Thyroid gland (tissue), 4 donors: ENCODE measurements at places on chromosomes 3 and 15. TPM values are rescaled to one million over a fixed set of nuclear protein-coding genes. Genes with fewer than 3 reads are reported as not detected.

RABL3 gene
- total RNA-seq = 39.0 TPM

GRCh38 chr3:120280026-120280425 lies 5.0 kb downstream of the GPR156 start:
- no peak overlapping the region for H3K4me3 ChIP-seq
- no peaks in the 10 kb centered on the region for H3K36me3 ChIP-seq
- no peaks in the 10 kb centered on the region for H3K4me1 ChIP-seq

DNA sequence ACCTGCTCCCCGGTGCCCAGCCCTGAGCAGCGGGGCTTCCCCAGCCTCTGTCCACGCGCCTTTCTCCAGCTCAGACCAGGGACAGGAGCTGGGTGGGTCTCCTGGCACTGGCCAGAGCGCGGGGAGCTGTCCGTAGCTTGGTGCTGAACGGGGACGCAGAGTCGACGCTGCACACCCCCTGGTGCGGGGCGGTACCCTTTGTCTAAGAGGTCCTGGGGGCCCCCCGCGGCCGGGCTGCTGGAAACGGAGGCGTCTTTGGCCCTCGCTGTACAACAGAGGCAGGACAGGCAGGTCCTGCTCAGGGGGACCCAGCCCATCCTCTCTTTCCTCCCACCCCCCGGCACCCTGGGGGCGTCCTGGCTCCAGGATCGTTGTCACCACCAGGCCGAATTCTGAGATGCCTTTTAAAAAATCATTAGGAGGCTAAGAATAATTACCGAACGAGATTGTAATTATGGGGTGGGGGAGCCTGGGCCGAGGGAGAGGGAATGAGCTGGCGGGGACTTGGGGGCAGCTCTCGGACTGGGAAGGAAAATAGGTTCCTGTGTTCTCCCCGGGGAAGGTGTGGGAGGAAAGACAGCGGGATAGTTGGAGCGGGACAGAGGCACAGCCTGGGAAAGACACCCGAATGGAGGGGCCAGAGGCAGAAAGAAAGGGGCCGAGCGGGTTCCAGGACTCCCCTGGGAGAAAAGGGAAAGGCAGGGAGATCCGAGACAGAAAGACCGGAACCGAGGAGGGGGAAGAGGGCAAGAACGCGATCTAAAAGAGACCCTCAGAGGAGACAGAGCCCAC lies 4.1 kb upstream of the SKOR1 start:
- peak; percentile 74 for DNase-seq
- H3K36me3 ChIP-seq = no peaks in the 10 kb centered on the region
- H3K27ac ChIP-seq = no peak overlapping the region
- H3K27me3 ChIP-seq = peaks cover 56% of the 10 kb centered on the region
- no peak overlapping the region for H3K4me3 ChIP-seq

- no peak overlapping the region for H3K27ac ChIP-seq
- H3K4me3 ChIP-seq = no peak overlapping the region
- H3K27me3 ChIP-seq = no peaks in the 10 kb centered on the region
- H3K4me1 ChIP-seq = no peaks in the 10 kb centered on the region
- no peak for DNase-seq
Observed at GRCh38 chr15:52855157-52855556, 65.0 kb upstream of the ONECUT1 start.

- H3K36me3 ChIP-seq = no peaks in the 10 kb centered on the region
- no peak overlapping the region for H3K27ac ChIP-seq
- no peak for DNase-seq
- H3K4me1 ChIP-seq = no peaks in the 10 kb centered on the region
- no peak overlapping the region for H3K4me3 ChIP-seq
- no peaks in the 10 kb centered on the region for H3K27me3 ChIP-seq
Observed at GRCh38 chr3:166447513-166447912, 610.3 kb upstream of the BCHE start.

NUDT16 gene
- 30.7 TPM for total RNA-seq

- DNase-seq = no peak
- H3K4me1 ChIP-seq = no peaks in the 10 kb centered on the region
- H3K27me3 ChIP-seq = no peaks in the 10 kb centered on the region
- H3K36me3 ChIP-seq = no peaks in the 10 kb centered on the region
- H3K4me3 ChIP-seq = no peak overlapping the region
Observed at GRCh38 chr15:73426323-73426994, 16.5 kb upstream of the REC114 start.

GRCh38 chr15:100878648-100879047 lies 983 bp upstream of the ALDH1A3 start:
- H3K27ac ChIP-seq = no peak overlapping the region
- H3K36me3 ChIP-seq = no peaks in the 10 kb centered on the region
- H3K27me3 ChIP-seq = peaks cover 3% of the 10 kb centered on the region
- H3K4me1 ChIP-seq = peaks cover 15% of the 10 kb centered on the region
- H3K4me3 ChIP-seq = no peak overlapping the region
- no peak for DNase-seq

DNA sequence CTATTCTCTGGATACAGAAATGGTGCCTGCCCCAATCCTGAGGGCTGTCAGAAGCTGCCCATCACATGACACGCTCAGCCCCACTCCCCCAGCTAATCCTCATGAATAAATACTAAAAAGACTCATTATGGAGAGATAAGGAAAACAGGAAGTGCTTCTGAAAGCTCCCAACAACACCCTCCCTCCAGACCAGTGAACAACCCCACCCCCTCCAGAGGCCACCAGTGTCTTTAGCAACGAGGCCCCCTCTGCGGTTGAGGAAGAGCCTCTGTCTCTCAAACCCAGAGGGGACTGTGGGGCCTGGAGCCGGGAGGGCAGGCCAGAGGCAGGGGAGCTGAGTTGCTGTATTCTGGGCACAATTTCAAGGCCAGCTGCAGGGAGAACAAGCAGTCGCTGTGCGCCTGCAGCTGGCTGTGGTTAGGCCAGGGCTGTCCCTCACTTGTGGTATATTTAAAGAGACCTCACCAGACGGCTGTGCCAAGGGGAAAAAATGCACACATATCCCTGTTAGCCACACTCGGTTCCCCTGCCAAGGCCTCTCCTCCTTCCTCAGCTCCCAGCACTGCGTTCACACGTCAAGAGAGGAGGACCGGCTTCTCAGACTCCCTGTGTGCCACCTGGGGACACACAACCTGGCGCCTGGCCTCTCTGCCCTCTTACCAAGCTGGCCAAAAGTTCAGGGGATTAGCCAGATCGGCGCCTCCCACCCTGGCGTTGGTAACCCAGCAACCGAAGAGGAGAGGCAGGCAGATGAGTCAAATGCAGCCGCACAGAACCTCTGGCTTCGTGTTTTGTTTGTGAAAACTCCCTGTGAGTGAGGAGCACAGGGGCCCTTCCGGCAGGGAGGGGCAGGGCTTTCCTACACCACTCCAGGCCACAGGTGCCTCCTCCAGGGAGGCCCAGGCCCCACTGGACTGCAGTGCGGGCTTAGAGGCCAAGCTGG lies 101.2 kb upstream of the ETV5 start:
- no peaks in the 10 kb centered on the region for H3K27me3 ChIP-seq
- H3K4me1 ChIP-seq = no peaks in the 10 kb centered on the region
- no peaks in the 10 kb centered on the region for H3K36me3 ChIP-seq
- no peak for DNase-seq
- no peak overlapping the region for H3K4me3 ChIP-seq

- DNase-seq = peak; percentile 32
- peaks cover 2% of the 10 kb centered on the region for H3K36me3 ChIP-seq
- no peak overlapping the region for H3K4me3 ChIP-seq
- H3K27ac ChIP-seq = no peak overlapping the region
Observed at GRCh38 chr3:42572278-42572677, 9.5 kb downstream of the SEC22C start.

GRCh38 chr15:44545913-44546802 lies 9.2 kb downstream of the EIF3J start:
- H3K36me3 ChIP-seq = peaks cover 7% of the 10 kb centered on the region
- no peak overlapping the region for H3K27ac ChIP-seq
- peaks cover 24% of the 10 kb centered on the region for H3K4me1 ChIP-seq
- H3K27me3 ChIP-seq = no peaks in the 10 kb centered on the region

COPB2 gene
- total RNA-seq = 142 TPM

DNA sequence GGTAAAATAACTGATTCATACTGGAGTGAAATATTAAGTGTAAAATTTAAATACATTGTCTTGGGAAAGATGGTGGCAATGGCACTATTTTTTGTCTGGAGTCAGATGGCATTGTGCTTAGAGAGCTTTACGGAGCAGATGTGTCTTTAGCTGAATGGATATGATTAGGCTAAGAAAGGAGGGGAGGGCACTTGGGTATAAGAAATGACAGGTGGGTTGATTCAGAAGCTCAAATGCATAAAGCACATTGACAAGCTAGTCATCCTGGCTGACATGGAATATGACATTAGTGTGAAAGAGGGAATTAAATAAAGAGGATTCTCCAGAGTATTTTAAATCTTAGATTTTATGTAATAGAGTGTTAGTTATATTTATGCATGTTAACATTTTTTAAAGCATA lies 570.1 kb upstream of the CBLB start:
- H3K4me3 ChIP-seq = no peak overlapping the region
- no peaks in the 10 kb centered on the region for H3K4me1 ChIP-seq
- H3K36me3 ChIP-seq = no peaks in the 10 kb centered on the region
- DNase-seq = no peak
- H3K27ac ChIP-seq = no peak overlapping the region

- no peaks in the 10 kb centered on the region for H3K36me3 ChIP-seq
- H3K27me3 ChIP-seq = no peaks in the 10 kb centered on the region
- H3K4me3 ChIP-seq = no peak overlapping the region
- no peak for DNase-seq
- H3K4me1 ChIP-seq = no peaks in the 10 kb centered on the region
- H3K27ac ChIP-seq = no peak overlapping the region
Observed at GRCh38 chr3:85508659-85509058, 549.9 kb downstream of the CADM2 start.

ACKR2 gene
- total RNA-seq = 7.2 TPM

DNA sequence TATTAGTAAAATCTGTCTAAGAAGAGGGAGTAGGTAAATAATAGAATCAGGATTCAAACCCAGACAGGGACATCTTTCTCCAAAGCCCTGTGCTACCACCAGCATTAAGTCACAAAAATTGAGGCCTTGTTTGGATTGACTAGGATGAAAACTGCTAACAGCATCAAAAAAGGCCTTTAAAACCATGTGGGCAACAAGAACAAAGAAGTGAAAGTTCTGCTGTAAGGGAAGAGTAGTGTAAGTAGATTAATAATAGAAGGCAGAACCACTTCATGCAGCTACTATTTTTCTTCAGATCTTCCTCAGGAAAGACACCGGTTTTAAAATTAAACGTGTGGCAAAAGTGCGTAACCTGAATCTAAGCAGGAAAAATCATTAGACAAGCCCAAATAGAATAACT lies 15.3 kb upstream of the KBTBD12 start:
- H3K27ac ChIP-seq = no peak overlapping the region
- H3K4me3 ChIP-seq = no peak overlapping the region
- no peaks in the 10 kb centered on the region for H3K27me3 ChIP-seq
- no peaks in the 10 kb centered on the region for H3K4me1 ChIP-seq

DNA sequence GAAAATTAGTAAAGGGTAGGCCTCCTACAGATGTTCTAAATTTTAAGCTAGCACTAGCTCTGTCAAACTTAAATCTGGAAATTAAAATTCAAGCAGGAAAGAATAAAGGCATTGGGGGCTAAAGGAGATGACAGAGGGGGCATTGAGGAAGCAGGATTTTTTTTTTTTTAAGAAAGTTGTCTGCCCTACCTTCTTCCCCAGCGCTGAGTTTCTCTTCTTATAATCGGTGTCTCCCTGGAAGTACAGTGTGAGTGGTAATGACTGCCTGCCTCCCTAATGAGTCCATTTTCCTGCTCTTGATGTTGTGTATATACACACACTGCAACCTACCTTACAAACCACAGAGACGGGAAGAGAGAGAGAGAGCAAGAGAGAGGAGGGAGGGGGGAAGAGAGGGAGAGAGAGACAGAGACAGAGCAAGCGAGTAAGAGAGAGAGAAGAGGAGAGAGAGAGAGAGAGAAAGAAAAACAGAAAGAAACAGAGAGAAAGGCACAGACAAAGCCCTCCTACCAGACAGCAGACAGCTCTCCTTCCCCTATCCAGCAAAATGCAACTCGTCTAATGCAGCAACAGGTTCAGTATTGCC lies 47.0 kb downstream of the ZBTB20 start:
- H3K4me3 ChIP-seq = peak overlapping the region; percentile 25
- no peaks in the 10 kb centered on the region for H3K27me3 ChIP-seq
- peaks cover 15% of the 10 kb centered on the region for H3K4me1 ChIP-seq
- H3K36me3 ChIP-seq = no peaks in the 10 kb centered on the region
- DNase-seq = peak; percentile 31

GRCh38 chr15:60525341-60526039 lies 46.5 kb upstream of the ICE2 start:
- H3K36me3 ChIP-seq = no peaks in the 10 kb centered on the region
- H3K27me3 ChIP-seq = no peaks in the 10 kb centered on the region
- H3K4me1 ChIP-seq = peaks cover 6% of the 10 kb centered on the region
- H3K27ac ChIP-seq = no peak overlapping the region
- no peak for DNase-seq

DNA sequence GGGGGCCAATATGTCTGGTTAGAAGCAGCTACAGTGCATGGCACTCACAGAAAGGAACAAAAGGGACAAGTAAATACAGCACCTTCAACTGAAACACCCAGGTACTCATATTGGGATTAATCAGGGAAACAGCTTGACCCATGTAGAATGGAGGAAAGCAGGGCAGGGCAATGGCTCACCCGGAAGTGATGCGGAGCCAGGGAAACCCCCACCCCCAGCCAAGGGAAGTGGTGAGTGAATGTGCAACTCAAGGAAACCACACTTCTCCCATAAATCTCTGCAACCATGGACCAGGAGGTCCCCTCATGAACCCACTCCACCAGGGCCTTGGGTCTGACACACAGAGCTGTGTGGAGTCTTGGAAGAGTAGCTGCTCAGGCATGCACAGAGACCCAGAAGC lies 117.1 kb downstream of the MTHFS start:
- no peak overlapping the region for H3K4me3 ChIP-seq
- H3K36me3 ChIP-seq = no peaks in the 10 kb centered on the region
- DNase-seq = no peak
- H3K27ac ChIP-seq = no peak overlapping the region
- H3K27me3 ChIP-seq = no peaks in the 10 kb centered on the region

CACNA2D3 gene
- total RNA-seq = 4.8 TPM

- no peaks in the 10 kb centered on the region for H3K36me3 ChIP-seq
- no peaks in the 10 kb centered on the region for H3K27me3 ChIP-seq
- no peaks in the 10 kb centered on the region for H3K4me1 ChIP-seq
- no peak for DNase-seq
- H3K4me3 ChIP-seq = no peak overlapping the region
Observed at GRCh38 chr3:52061121-52061910, 4.9 kb upstream of the DUSP7 start.

DNA sequence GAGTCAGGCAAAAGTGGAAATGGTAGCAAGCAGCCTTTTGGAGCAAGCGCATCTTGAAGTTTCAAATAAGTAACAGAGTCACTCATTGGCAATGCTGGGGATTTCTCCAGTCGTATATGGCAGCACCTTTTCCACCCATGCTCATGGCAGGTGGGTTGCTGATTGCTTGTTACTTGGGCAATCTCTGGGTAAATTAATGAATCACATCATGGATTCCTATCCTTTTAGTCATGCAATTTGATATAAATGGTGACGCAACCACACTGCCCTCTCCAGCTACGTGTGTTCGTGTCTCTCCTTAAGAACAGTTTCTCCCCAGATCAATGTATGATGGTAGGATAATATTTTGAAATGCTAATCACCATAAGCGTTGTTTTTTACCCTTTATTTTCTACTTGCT lies 339.9 kb upstream of the KCNH8 start:
- no peak overlapping the region for H3K4me3 ChIP-seq
- no peaks in the 10 kb centered on the region for H3K27me3 ChIP-seq
- H3K27ac ChIP-seq = no peak overlapping the region
- no peaks in the 10 kb centered on the region for H3K4me1 ChIP-seq
- DNase-seq = no peak
